ENCODE measurements at places on chromosomes 1 and 21. TPM values are rescaled to one million over a fixed set of nuclear protein-coding genes. Genes with fewer than 3 reads are reported as not detected.

Gene CRP
- total RNA-seq = not detected

Gene MYBPH
- not detected for total RNA-seq

Gene TCHH
- 0.19 TPM for total RNA-seq

Gene TNFRSF1B
- total RNA-seq = 0.40 TPM

Gene FCRL6
- total RNA-seq = not detected

Gene LRRC8B
- total RNA-seq = 5.1 TPM

Gene OR2T2
- total RNA-seq = not detected

Gene S100A3
- 106 TPM for total RNA-seq

Gene ATP1A2
- total RNA-seq = not detected

Gene ZNF695
- 1.8 TPM for total RNA-seq

Gene FCRL3
- not detected for total RNA-seq

Gene GNAI3
- 4.8 TPM for total RNA-seq

Gene ARL8A
- 41.1 TPM for total RNA-seq

Gene DCST1
- total RNA-seq = not detected

Gene ADORA3
- not detected for total RNA-seq

Gene LEMD1
- total RNA-seq = not detected
